Activated naive CD4-positive, alpha-beta T cell treated with anti-CD3 and anti-CD28 coated beads, Interleukin-2, amount 10 ng/mL, durations not matched to agents 5 hours and 36 hours (primary cell): ENCODE measurements at places on chromosomes 1 and 21. TPM values are rescaled to one million over a fixed set of nuclear protein-coding genes. Genes with fewer than 3 reads are reported as not detected.

Gene HFM1
- total RNA-seq = not detected

Gene S1PR1
- 239 TPM for total RNA-seq

Gene HSD3B2
- total RNA-seq = not detected

Gene CD1D
- not detected for total RNA-seq

Gene LEPR
- total RNA-seq = 1.7 TPM

Gene AMY1A
- not detected for total RNA-seq

Gene SH3BP5L
- total RNA-seq = 30.4 TPM

Gene TSSK3
- 1.1 TPM for total RNA-seq

Gene OR2L3
- total RNA-seq = not detected

Gene CATSPERE
- total RNA-seq = 0.83 TPM

Gene FCGR2B
- total RNA-seq = not detected

Gene OXCT2
- not detected for total RNA-seq

Gene PLD5
- total RNA-seq = not detected

Gene ZNF683
- total RNA-seq = 0.31 TPM

Gene KIF26B
- total RNA-seq = not detected

Gene FCRLB
- 0.53 TPM for total RNA-seq

Gene KRTAP21-2
- total RNA-seq = not detected

Gene NFASC
- total RNA-seq = not detected
